ENCODE measurements at places on chromosomes 5 and 9.

DNA sequence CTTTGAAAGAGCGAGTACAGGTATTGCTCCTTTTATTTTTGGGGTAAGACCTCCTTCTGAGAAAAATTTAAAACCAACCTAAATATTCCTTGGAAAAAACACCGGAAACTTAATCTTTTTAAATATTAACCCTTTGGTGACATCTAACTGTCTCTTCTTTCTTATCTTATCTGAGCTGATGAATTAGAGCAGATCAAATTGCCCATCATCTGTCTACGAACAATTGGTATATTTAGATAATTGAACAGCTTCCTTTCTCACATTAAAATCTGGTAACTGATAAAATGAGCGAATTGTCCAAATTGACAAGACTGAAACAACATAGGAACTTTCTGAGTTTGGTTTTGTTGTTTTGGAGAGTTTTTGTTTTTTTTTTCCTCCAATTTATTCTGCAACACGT lies 2.0 kb downstream of the ISL1 start:
- DNase-seq: no peak

DNA sequence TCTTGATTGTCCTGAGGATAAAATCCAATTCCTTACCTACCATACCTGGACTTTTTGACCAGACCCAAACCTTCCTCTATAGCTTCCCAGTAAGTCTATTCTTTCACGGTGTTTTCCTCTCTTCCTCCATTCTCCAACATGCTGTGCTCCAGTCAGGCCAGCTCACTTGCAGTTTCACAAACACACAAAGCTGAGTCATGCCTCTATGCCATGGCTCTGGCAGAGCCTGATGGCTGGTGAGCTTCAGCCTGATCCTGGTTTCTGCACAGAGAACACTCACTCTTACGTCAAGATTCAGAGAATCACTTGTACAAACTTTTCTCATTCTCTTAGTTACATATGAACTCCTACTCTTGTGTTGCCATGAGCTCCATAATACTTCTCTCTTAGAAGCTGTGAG lies 27.7 kb upstream of the PAX5 start:
- no peak for DNase-seq

GRCh38 chr5:172686539-172687390 lies 45.7 kb downstream of the NEURL1B start:
- no peak for DNase-seq

DNA sequence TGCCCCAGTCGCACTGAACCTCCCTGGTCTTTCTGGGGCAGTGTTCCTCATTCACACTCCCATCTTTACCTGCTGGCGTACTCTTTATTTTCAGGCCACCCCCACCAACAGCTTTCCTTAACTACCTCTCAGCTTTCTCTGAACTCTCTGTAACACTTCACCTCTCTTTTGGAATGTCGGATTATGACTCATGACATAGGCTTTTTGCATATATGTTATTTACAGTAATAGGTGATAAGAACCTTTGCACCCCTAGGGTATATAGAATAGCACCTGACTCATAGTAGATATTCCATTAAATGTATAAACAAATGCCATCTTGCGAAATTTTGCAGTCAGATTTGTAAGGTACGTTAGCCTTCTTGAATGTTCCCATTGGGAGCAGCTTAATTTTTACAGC lies 52.9 kb upstream of the MIER3 start:
- DNase-seq: no peak

- DNase-seq: no peak
These were observed 45.0 kb upstream of the DMRTA1 start for GRCh38 chr9:22401671-22402070.

DNA sequence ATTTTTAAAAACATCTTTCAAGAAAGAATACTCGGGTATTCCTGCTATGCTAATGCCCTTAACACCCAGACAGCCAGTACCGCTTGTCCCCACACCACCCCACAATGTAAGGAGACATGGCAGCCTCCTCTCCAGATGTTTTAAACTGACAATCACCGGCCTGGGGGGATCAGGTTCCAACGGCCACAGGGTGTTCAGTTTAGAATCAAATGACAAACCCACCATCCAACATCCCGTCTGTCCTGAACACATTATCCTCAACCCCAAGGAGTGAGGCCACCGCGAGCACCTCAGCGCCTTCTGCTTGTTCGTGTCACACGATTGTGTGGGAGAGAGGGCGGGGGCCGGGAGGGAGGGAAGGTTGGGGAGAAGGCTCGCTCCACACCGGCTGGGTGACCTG lies 152.8 kb downstream of the PAX5 start:
- no peak for DNase-seq

DNA sequence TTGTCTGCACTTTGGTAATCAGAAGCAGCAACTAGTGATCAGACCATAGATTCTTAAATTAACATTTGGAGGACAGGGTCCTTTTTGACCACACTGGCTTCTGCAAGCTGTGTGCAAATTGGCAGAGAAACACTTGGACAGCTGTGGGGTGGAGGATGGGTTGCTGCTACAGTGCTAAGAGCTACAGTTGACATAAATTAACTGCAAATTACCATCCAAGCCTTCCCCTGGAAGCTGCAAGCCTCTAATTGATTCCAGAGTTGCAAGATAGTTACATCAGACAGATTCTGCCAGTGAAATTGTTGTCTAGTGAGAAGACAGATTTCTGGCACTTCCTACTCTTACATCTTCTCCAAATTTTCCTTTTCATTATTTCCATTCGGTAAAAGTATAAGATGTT lies 517.7 kb downstream of the DIRAS2 start:
- DNase-seq: no peak

DNA sequence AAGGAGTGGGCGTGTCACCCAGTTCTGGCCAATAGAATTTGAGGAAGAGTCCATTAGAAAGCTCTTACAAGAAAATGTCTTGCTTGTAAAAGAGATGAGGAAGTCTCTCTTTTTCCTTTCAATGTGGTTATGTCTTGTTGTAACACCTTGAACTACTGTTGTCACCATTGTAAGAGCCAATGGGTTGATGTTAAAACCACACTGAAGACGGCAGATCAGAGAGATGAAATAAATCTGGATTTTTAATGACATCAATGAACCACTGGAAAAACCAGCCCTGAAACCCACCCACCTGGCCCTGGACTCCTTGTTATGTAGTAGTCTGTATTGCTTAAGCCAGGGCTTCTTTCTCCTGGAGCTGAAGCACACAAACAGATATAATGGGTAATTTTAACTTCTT lies 83.8 kb upstream of the ERCC6L2 start:
- no peak for DNase-seq

DNA sequence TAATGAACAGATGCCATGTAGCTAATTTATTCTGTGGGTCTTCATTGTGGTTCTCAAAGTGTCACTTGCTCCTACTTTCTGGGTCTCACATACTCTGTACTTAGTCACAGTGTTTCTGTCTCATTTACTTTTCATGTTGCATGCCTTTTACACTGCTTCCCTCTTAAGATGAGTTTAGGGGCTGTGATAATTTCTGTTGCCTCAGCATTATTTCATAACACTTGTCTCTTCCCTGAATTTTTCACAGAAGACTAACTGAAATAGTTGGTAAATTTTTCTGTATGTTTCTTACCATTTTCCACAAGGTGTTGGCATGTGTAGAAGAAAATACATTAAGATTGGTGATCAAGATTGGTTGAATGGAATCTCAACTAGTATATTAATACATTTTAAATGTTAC lies 59.6 kb downstream of the DENND4C start:
- DNase-seq: no peak

DNA sequence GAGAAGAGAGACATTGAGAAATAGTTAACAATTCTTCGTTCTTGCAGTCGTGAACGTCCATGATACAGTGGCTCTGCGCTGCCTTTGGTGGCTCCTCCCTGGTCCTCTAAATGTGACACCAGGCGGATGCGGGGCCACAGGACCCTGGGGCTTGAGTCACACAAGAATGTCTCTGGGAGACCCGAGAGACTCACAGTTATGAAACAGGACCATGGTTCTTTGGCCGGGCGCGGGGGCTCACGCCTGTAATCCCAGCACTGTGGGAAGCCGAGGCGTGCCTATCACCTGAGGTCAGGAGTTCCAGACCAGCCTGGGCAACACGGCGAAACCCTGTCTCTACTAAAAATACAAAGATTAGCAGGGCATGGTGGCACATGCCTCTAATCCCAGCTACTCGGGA lies 767 bp upstream of the ZDHHC11 start:
- DNase-seq: no peak

- no peak for DNase-seq
These were observed 533.3 kb downstream of the ACTL7B start for GRCh38 chr9:108322326-108323098.

GRCh38 chr9:126702151-126703001 lies 88.6 kb downstream of the LMX1B start:
- DNase-seq: no peak

DNA sequence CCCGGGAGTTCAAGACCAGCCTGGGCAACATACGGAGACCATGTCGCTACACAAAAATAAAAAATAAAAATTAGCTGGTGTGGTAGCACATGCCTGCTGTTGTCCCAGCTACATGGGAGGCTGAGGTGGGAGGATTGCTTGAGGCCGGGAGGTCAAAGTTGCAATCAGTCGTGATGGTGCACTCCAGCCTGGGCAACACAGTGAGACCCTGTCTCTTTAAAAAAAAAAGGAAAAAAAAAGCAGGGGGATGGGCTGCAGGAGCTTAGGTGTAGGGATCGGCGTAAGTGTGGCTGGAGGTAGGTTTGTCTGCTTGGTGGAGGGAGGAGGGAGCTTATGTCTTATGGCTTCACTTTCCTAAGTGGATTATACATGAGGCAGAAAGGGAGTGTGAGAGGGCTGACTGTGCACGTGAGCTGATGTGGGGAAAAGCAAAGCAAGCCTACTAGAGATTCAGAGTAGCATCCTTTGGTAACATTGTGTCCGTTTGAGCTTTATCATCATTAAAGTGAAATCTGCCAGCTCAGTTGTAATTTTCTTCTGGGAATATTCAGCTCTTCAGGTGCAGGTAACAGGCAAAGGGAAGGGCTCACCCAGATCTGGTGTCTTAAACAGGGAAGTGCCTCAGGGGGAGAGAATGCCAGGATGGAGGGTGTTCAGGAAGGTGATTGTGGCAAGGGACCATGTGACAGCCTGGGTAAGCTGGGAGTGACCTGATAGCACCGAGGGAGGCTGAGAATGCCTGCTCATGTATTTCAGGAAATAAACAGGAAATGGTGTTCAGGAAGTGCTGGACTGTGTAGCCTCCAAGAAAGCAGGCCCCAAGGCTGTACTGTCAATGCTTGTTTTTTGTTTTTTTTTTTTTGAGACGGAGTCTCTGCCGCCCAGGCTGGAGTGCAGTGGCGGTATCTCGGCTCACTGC lies 17.6 kb upstream of the SETX start:
- DNase-seq: no peak

DNA sequence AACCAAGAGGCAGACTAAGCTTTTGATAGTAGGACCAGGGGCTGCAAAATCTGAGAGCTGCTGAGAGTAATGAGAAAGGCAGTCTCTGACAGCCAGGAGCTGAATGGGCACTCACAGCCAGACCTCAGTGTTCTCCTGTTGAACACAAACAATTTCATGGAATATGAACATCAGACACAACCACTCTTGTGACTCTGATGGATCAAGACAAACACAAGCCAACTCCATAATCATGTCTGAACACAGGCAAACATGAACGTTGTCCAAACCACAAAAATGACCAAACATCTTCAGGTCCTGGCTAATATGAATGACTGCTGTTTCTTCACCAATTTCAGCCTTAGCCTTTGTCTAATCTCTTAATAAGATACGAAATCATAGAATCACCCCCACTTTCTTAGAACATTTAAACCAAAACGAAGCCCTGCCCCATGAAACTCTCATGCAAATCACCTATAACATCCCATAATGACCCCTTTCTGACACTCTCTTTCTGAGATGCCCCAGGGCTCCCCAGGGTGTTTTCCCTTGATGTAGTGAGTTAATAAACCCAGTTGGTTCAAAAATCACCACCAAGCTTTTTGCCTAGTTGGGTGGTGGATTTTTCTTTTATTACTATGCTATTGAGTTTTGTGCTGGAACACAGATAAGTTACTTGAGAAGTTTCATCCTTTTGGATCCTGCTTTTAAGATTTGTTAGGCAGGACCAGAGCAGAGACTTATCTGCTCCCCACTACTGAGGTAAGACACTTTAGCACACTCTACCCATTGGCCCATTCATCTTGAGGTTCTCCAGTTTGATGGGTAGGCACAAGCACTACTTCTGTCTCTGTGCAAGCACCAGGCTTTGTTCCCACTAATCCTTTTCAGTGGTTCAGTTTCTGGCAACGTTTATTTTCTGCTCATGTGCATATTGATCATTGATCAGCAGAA lies 5.9 kb upstream of the ERAP2 start:
- no peak for DNase-seq

- no peak for DNase-seq
These were observed 651.6 kb downstream of the HTR1A start for GRCh38 chr5:63310644-63311043.

DNA sequence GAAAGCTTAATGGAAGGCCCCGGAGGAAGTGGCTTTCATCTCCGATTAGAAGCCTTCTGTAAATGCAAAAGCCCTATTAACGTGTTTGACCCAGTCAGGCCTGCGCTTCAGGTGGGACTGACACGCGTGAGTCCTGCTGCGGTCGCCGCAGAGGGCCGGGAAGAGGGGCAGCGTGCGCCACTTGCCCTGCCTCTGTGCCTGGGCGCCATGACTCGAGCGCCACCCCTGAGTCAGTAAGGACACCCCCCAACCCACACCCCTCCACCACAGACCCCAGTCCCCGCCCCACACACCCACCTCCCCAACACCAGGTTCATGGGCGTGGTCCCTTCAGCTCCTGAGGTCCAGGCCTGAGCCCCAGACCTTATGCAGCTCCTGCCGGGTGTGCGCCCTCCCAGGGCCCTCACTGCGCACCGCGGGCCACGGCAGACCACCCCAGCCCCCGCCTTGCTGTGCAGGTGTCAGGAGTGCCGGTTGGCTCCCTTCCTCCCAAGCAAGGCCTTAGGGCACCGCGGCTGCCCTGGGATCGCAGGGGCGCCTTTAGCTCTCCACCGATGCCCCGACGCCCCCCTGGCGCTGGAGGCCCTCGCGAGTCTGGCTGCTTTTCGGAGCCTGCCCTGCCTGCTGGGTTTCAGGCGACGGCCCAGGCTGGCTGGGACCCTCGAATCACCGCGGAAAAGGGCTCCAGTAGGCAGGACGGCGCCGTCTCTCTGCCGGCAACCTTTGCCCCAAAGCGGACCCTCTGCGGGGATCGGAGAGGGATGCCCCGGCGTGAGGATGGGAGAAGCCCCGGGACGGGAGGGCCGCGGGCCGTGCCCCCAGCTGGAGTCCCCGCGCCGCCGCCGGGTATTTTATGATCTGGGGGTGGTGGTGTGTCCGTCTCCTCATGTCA lies 625 bp upstream of the OLFM1 start:
- no peak for DNase-seq

GRCh38 chr5:82839881-82840280 lies 237.3 kb downstream of the TMEM167A start:
- DNase-seq: no peak

GRCh38 chr9:68974431-68974830 lies 39.5 kb downstream of the PRKACG start:
- no peak for DNase-seq

GRCh38 chr5:111127453-111128195 lies 35.5 kb downstream of the WDR36 start:
- no peak for DNase-seq

DNA sequence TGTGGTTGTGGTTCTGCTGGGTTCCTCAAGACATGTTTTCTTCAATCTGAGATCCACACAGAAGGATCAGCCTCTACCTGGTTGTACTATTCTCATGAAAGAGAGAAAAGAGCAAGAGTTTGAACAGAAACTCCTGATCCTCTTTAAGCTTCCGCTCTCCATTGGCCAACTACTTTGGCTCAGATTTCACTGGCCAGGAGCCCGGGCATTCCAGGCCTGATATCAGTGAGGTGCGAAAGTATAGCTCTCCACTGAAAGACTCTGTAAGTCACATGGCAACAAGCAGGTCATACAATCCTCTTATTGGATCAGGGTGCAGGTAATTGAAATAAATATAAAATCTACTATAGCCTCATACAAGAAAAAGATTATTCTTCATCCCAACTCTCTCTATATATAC lies 920.5 kb downstream of the TLE4 start:
- no peak for DNase-seq
